ENCODE measurements at places on chromosomes 2 and 18.

DNA sequence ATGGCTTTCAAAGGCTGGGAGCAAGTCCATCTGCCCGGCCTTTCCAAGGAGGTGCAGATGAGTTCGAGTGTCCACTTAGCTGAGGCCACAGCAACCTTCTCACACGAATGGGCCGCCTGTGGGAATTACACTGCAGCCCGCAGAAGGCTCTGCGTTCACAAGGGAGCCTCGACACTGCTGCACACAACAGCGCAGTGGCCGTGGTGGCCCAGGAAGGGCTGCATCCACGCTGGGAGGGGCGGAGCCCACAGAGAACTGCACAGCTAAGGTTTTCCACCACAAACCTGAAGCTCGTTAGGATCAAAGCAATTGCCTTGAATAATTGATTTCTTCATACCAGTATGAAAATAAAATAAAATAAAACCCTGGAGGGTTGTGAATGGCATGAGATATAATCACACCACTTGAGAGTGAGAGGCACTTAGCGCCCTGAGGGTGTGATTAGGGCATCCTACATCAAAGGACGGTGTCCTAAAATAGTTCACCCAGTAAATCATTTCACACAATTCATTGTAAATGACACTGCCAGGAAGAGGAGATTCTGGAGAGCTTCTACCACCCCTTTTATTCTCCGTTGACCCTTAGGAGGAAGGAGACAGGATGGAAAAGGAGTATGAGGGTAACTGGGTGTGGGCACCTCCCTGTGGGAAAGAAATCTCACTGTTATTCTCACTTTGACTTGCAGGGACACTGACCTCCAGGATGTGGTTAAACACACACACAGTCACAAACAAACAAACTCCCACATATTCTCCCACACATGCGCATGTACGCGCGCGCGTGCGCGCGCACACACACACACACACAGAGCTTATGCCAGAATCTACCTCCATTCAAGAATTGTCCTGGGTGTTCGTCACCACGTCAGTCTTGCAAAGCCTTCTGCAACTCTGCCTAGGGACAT, 256.6 kb upstream of the ID2 start:
- DNase-seq: no peak

GRCh38 chr2:120305296-120305695, 40.6 kb upstream of the INHBB start:
- DNase-seq: no peak

- DNase-seq: no peak
These were observed 50.7 kb downstream of the MGAT5 start for GRCh38 chr2:134304394-134305108.

DNA sequence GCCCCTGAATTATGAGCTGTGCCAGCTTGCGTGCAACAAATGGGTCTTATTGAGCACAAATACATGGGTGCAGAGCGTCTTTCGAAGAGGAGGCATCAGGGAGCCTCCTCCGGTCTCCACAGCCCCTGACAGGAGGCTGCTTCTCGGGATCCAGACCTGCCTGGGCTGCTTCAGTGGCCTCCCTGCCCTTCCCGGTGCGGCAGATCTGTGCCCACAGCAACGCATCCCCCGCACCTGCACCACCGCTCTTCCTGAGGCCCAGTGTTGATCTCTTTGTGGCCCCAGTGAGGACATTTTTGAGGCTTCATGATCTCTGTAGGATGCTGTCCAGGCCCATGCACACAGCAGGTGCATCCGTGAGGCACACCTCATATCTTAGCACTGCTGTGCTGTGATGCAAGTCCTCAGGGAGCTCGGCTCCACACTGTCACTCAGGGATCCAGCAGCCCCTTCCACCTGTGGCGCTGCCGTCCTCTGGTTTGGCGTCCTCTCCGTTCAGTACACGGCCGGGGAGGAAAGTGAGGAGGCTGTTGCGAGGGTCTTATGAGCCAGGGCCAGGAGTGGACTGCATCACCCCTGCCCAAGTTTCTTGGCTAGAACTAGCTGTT, 17.4 kb downstream of the RTP5 start:
- DNase-seq: no peak

- DNase-seq: no peak
These were observed 105.4 kb upstream of the RBBP8 start for GRCh38 chr18:22827741-22828140.

DNA sequence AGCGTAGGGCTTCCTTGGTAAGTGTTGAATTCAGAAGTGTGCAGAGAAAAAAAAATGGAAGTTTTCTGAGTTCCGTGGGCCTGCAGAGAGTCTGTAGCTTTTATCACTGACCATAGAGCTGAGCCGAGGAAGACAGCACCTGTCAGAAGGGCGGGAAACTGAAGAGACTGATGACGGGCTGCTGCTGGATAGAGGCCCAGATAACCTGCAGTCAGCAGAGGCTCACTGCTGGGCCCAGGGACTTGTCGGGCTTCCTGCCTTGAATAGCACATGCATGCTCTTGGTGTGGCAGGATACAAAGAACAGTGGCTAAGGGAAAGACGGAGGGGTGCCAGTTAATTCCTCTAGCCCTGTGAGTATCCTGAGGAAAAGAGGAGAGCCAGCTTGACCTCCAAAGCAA, 166.4 kb downstream of the MGAT5 start:
- DNase-seq: no peak

DNA sequence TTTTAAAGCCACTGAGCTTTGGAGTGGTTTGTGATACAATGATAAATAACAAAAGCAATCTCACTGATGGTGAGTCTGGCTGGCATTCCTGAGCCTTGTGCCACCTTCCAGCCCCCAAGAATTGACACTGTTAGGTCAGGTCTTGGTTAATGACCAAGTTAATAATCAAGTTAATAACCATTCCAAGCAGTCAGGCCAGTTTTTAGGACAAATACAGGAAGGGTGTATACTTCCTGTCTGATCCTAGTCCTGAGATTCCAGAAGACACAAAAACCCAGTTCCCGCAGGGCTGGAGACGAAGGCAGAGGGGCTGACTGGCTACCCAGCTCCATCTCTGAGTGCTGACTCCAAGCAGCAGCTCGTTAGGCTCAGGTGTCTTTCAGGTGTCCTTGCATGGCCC, 74.6 kb upstream of the LAPTM4A start:
- DNase-seq: no peak

DNA sequence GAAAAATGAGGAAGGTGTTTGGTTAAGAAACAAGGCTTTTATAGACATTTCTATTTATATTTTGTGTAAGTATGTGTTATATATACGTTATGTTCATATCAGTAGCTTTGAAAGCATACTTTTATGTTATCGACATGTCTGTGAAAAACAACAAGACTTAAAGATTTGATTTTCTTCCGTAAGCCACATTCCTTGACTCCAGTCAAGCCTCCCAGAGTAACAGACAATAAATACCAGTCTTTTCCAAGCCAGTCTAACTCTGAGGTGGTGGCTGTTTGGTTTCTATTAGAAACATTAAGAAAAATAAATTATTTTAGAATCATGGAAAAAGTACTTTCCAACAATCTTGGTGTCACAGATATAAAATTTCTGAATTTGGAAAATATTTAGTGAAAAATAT, 16.3 kb upstream of the ITGAV start:
- no peak for DNase-seq

DNA sequence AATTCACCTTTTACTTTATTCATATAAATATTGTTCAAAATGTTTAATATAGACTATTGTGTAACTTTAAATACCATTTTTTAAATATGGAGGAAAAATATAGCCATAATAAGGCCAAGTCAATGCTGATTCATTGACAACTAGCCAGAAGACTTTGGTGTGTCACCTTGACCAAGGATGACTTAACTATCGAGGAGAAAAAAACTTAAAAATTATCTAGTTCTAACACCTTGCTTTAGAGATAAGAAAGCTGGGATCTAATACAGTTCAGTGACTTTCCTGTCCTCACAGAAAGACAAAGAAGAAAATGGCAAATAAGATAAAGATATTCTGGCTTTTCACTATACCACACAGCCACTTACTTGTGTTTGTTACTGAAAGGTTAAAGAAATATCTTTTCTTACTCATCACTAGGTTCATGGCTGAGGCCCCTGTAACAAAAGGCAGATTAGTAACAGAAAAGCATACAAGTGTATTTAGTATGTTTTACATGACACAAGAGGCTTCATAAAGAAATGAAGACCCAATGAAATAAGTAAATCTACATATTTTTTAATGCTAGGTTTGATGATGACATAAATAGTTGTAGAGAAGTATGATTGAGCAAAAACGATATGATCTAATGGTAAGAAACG, 65.9 kb upstream of the LRRTM1 start:
- no peak for DNase-seq

GRCh38 chr2:12051831-12052230, 305.4 kb downstream of the LPIN1 start:
- DNase-seq: no peak

- no peak for DNase-seq
These were observed 20.1 kb downstream of the ARID5A start for GRCh38 chr2:96556441-96557330.

DNA sequence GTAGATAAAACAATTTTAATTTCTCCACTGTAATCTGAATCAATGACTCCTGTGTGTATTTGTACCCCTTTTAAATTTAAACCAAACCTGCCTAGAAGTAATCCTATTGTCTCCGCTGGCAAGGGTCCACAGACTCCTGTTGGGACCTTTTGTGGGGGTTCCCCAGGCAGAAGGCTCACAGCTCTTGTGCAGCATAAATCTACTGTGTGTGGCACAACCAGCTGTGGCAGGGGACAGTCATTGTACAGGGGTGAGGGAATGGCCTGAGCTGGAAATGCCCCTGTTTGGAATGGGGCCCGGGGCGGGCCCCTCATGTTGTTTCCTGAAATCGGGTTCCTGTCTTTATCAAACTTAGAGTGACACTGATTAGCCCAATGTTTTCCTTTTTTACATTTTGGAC, 318.2 kb upstream of the FAM98A start:
- no peak for DNase-seq

DNA sequence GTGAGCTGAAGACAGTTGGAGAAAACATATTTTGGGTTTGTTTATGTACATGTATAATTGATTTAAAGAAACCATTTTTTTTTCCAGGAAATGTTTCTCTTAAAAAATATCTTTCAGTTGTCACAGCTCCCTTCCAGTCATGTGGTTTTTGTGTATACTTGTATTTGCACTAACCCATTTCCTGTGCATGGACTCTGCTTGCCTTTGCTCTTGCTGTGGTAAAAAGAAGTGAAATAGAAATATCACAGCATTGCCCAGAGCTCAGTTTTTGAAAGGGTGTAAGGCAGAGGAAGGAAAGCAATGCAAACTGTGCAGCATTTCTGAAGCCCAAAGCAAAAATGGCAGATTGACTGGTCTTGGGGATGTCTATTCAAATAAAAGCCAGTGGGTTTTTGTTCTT, 10.4 kb upstream of the DOCK10 start:
- no peak for DNase-seq

DNA sequence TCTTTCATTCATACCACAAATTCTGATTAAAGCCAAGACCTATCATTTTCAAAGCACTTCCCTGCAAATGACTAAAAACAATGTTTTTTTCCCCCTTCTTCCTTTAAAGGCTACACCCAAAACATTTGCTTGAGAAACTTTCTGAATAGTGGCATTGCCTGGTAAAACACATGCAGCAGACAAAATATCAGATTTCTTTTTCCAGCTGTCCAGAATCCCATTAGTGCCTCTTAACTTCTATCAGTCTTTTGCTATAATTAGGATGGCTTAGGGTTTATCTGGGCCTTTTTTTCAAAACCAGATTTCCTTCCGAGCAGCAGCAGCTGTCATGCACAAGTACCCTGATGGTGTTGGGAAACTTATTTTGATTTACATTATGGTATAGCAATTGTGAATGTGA, 50.6 kb downstream of the ALPK2 start:
- no peak for DNase-seq

GRCh38 chr2:234178330-234179030, 128.0 kb downstream of the SPP2 start:
- DNase-seq: no peak

DNA sequence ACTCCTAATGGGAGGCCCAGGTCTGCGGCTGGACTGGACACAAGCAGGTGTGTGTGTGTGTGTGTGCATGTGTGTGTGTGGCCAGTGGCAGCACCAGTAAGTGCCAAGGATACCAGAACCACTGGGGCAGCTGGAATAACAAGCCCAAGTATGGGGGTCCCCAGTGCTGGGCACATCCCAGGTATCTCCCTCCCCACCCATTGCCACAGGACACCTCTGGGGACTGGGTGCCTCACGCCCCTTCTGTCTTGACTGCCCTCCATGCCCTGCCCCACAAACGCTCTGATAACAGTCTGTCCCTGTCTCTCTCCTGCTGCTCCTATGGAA, 9.0 kb downstream of the SPEG start:
- DNase-seq: no peak

GRCh38 chr2:98730707-98731040, 258 bp downstream of the MGAT4A start:
- DNase-seq: peak; percentile 66

DNA sequence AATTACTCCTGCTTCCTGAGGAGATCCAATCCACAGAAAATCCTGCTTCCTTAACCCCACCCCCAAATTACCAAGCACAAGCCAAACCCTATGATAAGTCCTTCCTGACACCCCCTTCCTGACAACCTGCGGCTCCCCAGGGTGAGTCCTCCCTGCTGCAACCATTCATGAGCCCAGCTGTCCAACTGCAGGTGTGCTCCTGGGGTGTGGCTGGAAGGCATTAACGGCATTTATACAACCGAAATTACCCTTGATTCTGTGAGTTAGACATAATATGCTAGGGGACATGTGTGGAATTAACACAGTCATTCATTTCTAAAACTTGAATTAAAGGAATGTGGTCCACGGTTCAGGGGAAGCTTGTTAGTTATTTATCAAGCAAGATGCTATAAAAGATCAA, 119.0 kb upstream of the ALKAL2 start:
- DNase-seq: no peak

GRCh38 chr2:110876167-110876999, 144.0 kb downstream of the ACOXL start:
- no peak for DNase-seq

DNA sequence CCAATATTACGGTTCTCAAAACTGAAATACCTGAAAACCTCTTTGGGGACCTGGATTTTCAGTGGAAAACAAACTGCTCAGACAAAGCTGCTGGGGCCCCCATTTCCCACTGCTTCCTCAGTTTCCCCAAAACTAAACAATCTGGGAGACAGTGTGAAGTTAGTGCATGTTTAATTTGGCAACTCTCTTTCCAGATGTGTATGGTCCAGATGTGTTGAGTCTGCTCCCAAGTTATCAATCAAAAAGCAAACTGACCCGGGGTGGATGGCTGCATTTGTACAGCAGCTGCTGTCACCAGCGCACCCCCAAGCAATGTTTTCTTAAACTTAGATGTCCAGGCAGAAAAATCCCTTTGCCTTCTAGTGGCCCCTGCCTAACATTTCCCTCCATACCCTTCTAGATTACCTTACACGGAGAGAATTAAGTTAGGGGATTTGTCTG, 136.9 kb downstream of the COPS8 start:
- DNase-seq: no peak
